Chondrocyte (in vitro differentiated cells): ENCODE measurements at places on chromosomes 5 and 9. TPM values are rescaled to one million over a fixed set of nuclear protein-coding genes. Genes with fewer than 3 reads are reported as not detected.

- peaks cover 5% of the 10 kb centered on the region for H3K4me1 ChIP-seq
- H3K27me3 ChIP-seq = peaks cover 21% of the 10 kb centered on the region
- H3K36me3 ChIP-seq = no peaks in the 10 kb centered on the region
- no peak for DNase-seq
These were observed 36.4 kb upstream of the SIMC1 start for GRCh38 chr5:176201811-176202210.

DNA sequence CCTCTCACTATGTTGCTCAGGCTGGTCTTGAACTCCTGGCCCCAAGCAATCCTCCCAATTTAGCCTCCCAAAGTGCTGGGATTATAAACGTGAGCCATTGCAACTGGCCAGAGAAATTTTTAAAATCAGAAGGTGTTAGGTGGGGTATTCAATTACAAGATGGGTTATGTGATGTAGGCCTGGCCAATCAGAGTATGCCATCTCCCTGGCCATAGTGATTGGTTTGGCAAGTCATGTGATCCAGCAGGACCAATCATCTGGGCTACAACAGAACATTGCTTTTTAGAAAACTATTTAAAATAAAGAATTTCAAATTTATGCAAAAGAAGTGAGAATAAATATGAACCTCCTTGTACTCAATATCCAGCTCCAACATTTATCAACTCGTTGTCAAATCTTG is 22.4 kb downstream of the NMRK1 start:
- H3K27me3 ChIP-seq = no peaks in the 10 kb centered on the region
- no peak for DNase-seq
- no peak overlapping the region for H3K4me3 ChIP-seq
- H3K4me1 ChIP-seq = peaks cover 12% of the 10 kb centered on the region
- no peak overlapping the region for H3K27ac ChIP-seq

Gene RAD17
- 22.4 to 25.7 TPM (median 25.3 TPM) in 3 replicates for total RNA-seq

- no peak overlapping the region for H3K27ac ChIP-seq
- DNase-seq = no peak
- H3K4me3 ChIP-seq = no peak overlapping the region
- peaks cover 12% of the 10 kb centered on the region for H3K27me3 ChIP-seq
- H3K36me3 ChIP-seq = no peaks in the 10 kb centered on the region
These were observed 43.2 kb downstream of the MRPL36 start for GRCh38 chr5:1756481-1756880.

Gene CCDC69
- total RNA-seq = 1.2 to 1.5 TPM (median 1.3 TPM) in 3 replicates

Gene ALDH1A1
- total RNA-seq = 0.27 TPM in 1 of 3 replicates, not detected in the others

DNA sequence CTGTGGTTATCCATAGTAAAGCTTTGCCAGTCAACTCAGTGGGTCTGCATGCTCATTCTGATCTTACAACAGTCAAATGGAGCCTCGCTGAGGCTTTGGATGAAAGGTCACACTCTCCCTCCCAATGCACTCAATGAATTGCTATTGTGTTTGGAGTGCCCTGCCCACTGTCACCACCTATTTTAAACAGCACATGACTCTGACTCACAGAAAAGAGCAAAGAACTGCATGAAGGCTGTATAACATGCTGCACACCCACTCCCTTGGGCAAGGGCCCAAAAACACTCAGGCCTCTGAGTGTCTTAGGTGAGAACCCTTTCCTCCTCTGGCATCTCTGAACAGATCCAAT is 118.7 kb upstream of the CCDC112 start:
- no peak for DNase-seq
- peaks cover 11% of the 10 kb centered on the region for H3K4me1 ChIP-seq
- no peaks in the 10 kb centered on the region for H3K27me3 ChIP-seq

Gene IL5
- not detected in 3 replicates for total RNA-seq

DNA sequence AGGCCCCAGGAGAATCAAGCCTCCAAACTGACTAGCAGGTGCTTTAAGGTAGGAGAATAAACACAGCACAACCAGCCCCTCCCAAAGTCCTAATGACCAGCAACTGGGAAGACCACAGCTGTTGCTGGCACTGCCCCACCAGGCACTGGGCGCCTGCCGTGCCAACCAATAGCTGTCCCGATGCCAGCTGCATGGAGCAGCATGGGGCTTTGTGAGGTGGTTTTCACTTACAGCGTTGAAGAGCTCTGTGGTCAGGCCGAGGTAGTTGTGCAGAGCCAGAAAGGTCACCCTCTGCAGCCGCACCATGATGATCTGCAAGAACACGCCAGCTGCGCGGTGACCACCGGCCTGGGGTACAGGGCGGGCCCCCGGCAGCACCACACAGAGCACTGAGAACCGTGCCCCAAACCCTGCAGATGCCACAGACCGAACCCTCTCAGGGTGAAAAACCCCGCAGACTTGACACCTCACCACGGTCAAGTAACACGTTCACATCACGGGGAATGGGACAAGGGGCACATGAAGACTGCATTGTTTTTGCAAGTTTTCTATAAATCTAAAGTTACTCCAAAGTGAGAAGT is 28.7 kb downstream of the PNPLA7 start:
- no peak overlapping the region for H3K4me3 ChIP-seq
- no peaks in the 10 kb centered on the region for H3K27me3 ChIP-seq
- no peak overlapping the region for H3K27ac ChIP-seq
- DNase-seq = no peak
- H3K4me1 ChIP-seq = peaks cover 7% of the 10 kb centered on the region

DNA sequence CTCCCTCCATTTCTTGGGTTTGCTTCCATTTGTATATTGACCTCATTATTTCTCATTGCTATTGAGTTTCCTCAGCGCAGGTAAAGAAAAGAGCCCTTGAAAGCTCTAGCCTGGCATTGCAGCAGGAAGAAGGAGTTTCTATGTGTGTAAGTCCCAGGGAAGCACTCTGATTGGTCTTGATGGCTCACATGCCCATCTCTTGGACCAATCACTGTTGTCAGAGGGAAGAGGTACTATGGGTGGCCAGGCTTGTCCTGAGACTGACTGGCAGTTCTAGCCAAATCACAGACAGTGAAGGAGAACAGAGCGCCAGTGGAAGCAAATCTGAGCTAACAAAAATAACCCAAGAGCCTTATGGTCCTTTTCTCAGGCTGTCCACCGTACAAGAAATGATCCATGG is 219.0 kb downstream of the PAX5 start:
- H3K4me3 ChIP-seq = no peak overlapping the region
- no peak for DNase-seq
- H3K27ac ChIP-seq = no peak overlapping the region
- H3K27me3 ChIP-seq = peaks cover 51% of the 10 kb centered on the region

GRCh38 chr5:35009019-35009418 is 38.7 kb downstream of the AGXT2 start:
- no peaks in the 10 kb centered on the region for H3K4me1 ChIP-seq
- peaks cover 2% of the 10 kb centered on the region for H3K36me3 ChIP-seq
- H3K27me3 ChIP-seq = peaks cover 29% of the 10 kb centered on the region
- no peak overlapping the region for H3K4me3 ChIP-seq

- peaks cover 13% of the 10 kb centered on the region for H3K4me1 ChIP-seq
- no peak overlapping the region for H3K27ac ChIP-seq
- no peak overlapping the region for H3K4me3 ChIP-seq
- H3K27me3 ChIP-seq = no peaks in the 10 kb centered on the region
- no peak for DNase-seq
These were observed 178.7 kb downstream of the SPATA31D1 start for GRCh38 chr9:82167296-82167695.

Gene PCDHGB2
- total RNA-seq = 0.95 to 1.8 TPM (median 1.0 TPM) in 3 replicates

Gene PLAC8L1
- 0.59 to 0.97 TPM (median 0.94 TPM) in 3 replicates for total RNA-seq

DNA sequence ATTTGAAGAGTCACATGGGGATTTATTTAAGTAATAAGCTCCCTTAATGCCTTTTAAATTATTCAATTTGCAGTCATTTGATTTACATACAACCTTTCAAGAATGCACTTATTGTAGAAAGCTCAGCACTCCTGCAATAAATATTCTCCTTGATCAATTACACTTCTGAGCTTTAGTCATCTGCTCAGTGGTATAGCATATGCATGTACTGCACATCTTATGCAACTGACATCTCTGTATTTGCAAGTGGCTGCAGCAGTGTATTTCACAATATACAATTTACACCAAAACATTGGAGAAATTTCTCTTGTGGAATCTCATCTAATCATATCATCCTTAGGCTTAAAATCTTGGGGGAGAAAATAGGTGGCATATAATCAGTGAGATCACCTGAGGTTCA is 325.7 kb downstream of the SLF1 start:
- H3K27me3 ChIP-seq = peaks cover 1% of the 10 kb centered on the region
- H3K4me3 ChIP-seq = no peak overlapping the region
- DNase-seq = no peak
- no peak overlapping the region for H3K27ac ChIP-seq
- H3K4me1 ChIP-seq = no peaks in the 10 kb centered on the region

GRCh38 chr5:14465116-14465515 is 116.5 kb upstream of the OTULINL start:
- peak overlapping the region; percentile 9 for H3K27ac ChIP-seq
- H3K27me3 ChIP-seq = no peaks in the 10 kb centered on the region
- DNase-seq = no peak
- peaks cover 21% of the 10 kb centered on the region for H3K4me1 ChIP-seq
- no peak overlapping the region for H3K4me3 ChIP-seq

GRCh38 chr9:133282464-133283238 is 7.7 kb upstream of the ABO start:
- H3K36me3 ChIP-seq = no peaks in the 10 kb centered on the region
- no peak overlapping the region for H3K27ac ChIP-seq
- peaks cover 22% of the 10 kb centered on the region for H3K27me3 ChIP-seq
- H3K4me3 ChIP-seq = no peak overlapping the region

GRCh38 chr5:125045646-125046045 is 299.2 kb upstream of the ZNF608 start:
- no peak overlapping the region for H3K4me3 ChIP-seq
- no peak for DNase-seq
- H3K27me3 ChIP-seq = no peaks in the 10 kb centered on the region
- peaks cover 75% of the 10 kb centered on the region for H3K4me1 ChIP-seq
- no peaks in the 10 kb centered on the region for H3K36me3 ChIP-seq

Gene DELE1
- 43.8 to 52.4 TPM (median 45.0 TPM) in 3 replicates for total RNA-seq

DNA sequence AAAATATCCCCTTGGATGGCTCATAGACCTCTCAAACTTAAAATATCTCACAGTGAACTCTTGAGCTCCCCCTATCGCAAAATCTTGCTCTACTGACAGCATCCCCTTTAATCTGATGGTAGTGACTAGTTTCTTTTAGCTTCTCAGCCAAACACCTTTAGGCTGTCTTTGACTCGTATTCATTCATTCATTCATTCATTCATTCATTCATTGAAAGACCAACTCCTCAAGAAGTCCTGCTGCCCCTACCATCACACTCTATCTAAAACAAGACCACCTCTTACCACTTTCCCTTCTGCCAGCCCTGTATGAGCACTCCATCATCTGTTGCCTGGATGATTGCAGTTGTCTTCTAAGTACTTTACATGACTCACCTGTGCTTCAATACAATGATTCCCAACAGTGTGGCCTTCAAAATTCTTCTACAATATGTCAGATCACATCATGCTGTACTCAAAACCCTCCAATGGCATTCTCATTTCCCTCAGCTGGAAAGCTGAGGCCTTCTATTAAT is 46.8 kb downstream of the ITGA2 start:
- no peak overlapping the region for H3K27ac ChIP-seq
- no peak overlapping the region for H3K4me3 ChIP-seq
- H3K27me3 ChIP-seq = no peaks in the 10 kb centered on the region
- H3K36me3 ChIP-seq = no peaks in the 10 kb centered on the region
- H3K4me1 ChIP-seq = peaks cover 23% of the 10 kb centered on the region

Gene LCN9
- 1.8 to 2.0 TPM in 2 of 3 replicates, not detected in the other for total RNA-seq

- no peak overlapping the region for H3K4me3 ChIP-seq
- no peak overlapping the region for H3K27ac ChIP-seq
- H3K27me3 ChIP-seq = no peaks in the 10 kb centered on the region
- no peaks in the 10 kb centered on the region for H3K4me1 ChIP-seq
- H3K36me3 ChIP-seq = peaks cover 2% of the 10 kb centered on the region
- DNase-seq = no peak
These were observed 243.3 kb downstream of the SEC61B start for GRCh38 chr9:99465231-99465907.

DNA sequence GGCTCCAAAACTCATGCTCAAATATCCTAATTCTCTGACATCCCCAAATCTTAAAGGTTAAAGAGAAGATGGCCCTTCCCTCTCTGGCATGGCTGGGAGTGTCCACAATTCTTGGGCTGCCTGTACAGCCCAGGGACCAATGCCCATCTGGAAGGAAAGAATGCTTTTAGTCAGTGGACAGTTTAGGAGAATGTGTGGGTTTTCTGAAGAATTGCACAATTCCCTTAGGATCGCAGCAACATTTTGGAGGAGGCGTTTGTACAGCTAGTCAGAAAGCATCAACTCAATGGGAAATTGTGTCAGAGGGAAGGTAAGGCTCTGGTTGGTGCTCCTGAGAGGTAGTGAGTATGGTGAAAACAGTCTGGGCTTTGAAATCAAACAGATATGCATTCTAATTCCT is 15.0 kb downstream of the FAM193B start:
- DNase-seq = no peak
- peak overlapping the region; percentile 98 for H3K27ac ChIP-seq

- H3K4me3 ChIP-seq = peak overlapping the region; percentile 99
- no peak for DNase-seq
- no peaks in the 10 kb centered on the region for H3K27me3 ChIP-seq
- peak overlapping the region; percentile 100 for H3K27ac ChIP-seq
- H3K4me1 ChIP-seq = peaks cover 33% of the 10 kb centered on the region
These were observed 560 bp upstream of the NDUFS6 start for GRCh38 chr5:1800472-1801221.

Gene UIMC1
- 31.5 to 34.2 TPM (median 34.2 TPM) in 3 replicates for total RNA-seq

Gene CDH9
- not detected in 3 replicates for total RNA-seq
